ENCODE measurements at places on chromosomes 5 and 9. TPM values are rescaled to one million over a fixed set of nuclear protein-coding genes. Genes with fewer than 3 reads are reported as not detected.

SHISAL2B gene
- not detected for total RNA-seq

PCDHGA2 gene
- 0.50 TPM for total RNA-seq

CER1 gene
- not detected for total RNA-seq

CDKN2B-AS1 gene
- 0.89 TPM for total RNA-seq

SLC6A19 gene
- not detected for total RNA-seq

SPINK9 gene
- total RNA-seq: not detected

F2RL1 gene
- total RNA-seq: 20.2 TPM

PDE6A gene
- total RNA-seq: not detected

TJP2 gene
- total RNA-seq: 70.9 TPM

POLK gene
- total RNA-seq: 17.5 TPM

ZBTB26 gene
- total RNA-seq: 2.5 TPM

TAL2 gene
- not detected for total RNA-seq

TMEM245 gene
- 19.0 TPM for total RNA-seq

CKMT2 gene
- 1.0 TPM for total RNA-seq

UIMC1 gene
- total RNA-seq: 15.0 TPM

PCDHA9 gene
- total RNA-seq: not detected

SPEF2 gene
- total RNA-seq: 1.0 TPM

SLC45A2 gene
- under 0.01 TPM for total RNA-seq

NUTM2F gene
- total RNA-seq: not detected

TEK gene
- total RNA-seq: 2.2 TPM

SCGB3A1 gene
- not detected for total RNA-seq

FBXL7 gene
- 6.8 TPM for total RNA-seq

ECM2 gene
- 0.50 TPM for total RNA-seq

PDE8B gene
- total RNA-seq: 0.15 TPM

CSF1R gene
- not detected for total RNA-seq

SLC25A25 gene
- total RNA-seq: 11.4 TPM

PRKAA1 gene
- 38.5 TPM for total RNA-seq

TAS2R1 gene
- total RNA-seq: not detected

FOXD4L4 gene
- not detected for total RNA-seq

COL15A1 gene
- total RNA-seq: 2.4 TPM

PPP3R2 gene
- total RNA-seq: not detected

LTC4S gene
- total RNA-seq: 1.6 TPM
